ENCODE measurements at places on chromosomes 12 and 14.

- no peak for DNase-seq
These were observed 26.3 kb downstream of the SLC15A4 start for GRCh38 chr12:128797119-128798118.

DNA sequence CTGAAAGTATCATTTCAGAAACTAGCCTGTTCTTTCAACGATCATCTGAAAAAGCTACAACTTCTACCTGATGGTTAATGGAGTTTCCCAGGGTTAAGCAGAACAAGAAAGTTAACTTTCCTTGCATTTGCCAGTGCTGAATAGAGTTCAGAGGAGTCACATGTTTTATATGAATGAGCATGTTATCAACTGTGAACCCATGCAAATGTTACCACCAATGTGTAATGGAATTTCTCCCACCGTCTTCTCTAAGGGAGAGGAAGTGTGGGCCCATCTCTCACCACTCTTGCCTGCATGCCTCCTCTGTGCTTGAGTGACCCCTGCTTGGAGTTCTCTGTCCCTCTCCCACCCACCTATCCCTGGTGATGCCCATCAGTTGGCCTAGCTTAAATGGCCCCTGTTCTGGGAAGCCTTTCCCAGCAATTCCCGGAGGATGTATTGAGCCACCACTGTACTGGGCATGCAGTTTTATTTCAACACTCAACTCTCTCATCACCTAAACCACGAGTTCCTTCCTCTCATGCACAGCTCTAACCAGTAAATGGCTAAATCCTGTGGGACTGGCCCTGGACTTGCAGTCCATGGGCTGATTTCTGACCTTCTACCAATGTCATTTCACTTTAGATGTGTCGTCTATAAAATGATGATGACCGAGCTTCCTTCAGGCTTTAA, 159.8 kb downstream of the RPAP3 start:
- DNase-seq: no peak

- DNase-seq: no peak
These were observed 8.6 kb downstream of the NFATC4 start for GRCh38 chr14:24376448-24377070.

- DNase-seq: no peak
These were observed 220.2 kb upstream of the SLC16A7 start for GRCh38 chr12:59375633-59376032.

- no peak for DNase-seq
These were observed 10.7 kb downstream of the EIF2S1 start for GRCh38 chr14:67370830-67371229.

DNA sequence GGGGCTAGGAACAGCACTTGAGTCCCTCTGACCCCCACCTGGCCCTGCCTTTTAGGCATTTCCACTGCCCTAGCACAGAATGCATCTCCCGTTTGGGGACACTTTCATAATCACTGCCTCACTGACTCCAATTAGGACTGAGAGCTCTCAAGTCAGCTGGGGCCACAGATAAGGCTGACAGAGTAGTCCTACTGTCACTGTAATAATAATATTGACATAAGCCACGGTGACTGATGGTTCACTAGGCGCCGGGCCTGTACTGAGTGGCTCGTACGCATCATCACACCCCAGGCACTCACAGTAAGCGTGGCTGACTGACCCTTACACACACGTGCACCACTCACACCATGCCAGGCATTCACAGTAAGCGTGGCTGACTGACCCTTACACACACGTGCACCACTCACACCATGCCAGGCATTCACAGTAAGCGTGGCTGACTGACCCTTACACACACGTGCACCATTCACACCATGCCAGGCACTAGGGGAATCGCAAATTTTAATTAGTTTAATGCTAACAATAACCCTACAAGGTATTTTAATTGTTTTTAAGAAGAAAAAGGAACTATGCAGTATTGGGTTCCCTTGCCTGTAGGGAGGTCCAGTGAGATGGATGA, 87.7 kb downstream of the CHGA start:
- DNase-seq: no peak

- no peak for DNase-seq
These were observed at the start of gene ACRBP for GRCh38 chr12:6647083-6647604. Gene ACRBP (minus strand): TSS chr12:6647432. CDS start chr12:6647366, 66 bp downstream.

- peak; percentile 98 for DNase-seq
These were observed 52.3 kb downstream of the SOCS2 start for GRCh38 chr12:93624595-93625294.

DNA sequence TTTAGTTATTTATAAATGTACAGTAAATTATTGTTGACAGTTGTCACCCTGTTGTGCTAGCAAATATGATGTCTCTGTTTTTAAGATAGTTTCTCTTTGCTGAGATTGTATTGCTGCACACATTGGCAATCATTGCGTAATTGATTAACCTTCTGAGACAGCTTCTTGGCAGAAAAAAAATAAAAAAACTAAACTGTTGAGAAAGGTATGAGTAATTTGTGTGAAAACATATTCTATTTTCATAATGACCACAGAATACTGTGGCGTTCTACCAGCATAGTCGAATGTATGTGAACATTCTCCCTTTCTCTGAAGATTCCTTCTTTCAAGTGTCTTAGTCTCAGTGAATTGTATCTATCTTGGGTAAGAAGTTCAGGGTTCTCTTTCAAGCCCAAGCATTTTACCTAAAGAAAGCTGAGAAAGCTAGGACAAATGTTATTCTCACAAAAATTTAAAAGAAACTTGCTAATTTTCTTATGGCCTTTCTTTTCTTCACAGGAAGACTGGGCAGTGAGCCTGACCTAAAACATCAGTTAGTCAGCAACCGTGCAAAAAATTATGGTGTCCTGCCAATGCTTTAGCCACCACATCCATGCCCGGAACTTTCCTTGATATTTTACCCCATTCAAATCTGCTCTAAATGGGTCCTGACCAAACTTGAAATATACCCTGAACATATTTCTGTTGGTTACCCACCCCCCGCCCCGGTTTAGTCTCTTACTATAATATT, 69.0 kb upstream of the REP15 start:
- no peak for DNase-seq

DNA sequence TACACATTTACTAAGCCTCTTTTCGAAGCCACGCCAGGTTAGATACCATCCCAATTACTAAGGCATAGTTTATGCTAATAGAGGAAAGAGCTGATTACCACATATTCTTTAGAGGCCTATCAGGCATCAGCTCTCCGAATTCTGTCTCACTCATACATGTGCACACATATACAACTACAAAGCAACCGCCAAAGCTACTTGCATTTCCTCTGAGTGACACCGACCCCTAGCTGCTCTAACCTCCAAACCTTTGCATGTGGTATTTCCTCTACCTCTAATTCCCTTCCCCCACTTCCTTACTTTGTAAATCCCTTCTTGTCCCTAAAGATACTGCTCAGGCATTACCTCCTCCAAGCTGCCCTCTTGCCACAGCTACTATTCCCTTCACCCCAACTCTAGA, 107.2 kb downstream of the DUSP6 start:
- DNase-seq: no peak

DNA sequence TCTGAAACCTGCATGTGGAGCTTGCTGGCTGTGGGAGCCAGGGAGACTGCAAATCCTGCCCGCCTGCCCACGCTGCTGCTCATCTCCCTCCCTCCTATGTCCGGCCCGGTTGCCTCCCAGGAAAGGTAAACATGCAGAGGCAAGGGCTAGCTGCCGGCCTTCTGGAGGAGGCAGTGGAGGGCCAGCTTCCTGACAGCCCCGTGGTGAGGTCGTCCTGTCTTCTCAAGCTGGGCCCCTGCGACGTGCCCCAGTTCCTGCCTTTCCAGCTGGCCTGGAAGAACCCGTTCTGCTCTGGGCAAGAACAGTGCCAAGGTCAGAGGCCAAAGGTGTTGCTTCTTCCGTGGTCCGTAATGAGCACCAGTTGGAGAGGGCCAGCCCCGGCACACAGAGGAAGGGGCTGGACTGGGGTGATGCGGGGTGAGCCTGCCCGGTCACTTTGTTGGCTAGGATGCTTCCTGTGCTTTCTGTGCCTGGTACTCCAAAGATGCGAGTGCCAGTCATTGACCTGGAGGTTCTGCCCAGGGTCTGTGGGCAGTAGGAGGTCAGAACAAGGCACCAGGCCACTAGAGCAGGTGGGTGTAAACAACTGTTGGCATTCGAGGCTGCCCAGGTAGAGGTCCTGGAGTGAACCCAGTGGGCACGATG, 25.3 kb downstream of the TPCN1 start:
- DNase-seq: no peak

- no peak for DNase-seq
These were observed 197.0 kb downstream of the TMTC2 start for GRCh38 chr12:82883394-82884355.

- DNase-seq: no peak
These were observed 688 bp upstream of the NECAP1 start for GRCh38 chr12:8081251-8081920.

DNA sequence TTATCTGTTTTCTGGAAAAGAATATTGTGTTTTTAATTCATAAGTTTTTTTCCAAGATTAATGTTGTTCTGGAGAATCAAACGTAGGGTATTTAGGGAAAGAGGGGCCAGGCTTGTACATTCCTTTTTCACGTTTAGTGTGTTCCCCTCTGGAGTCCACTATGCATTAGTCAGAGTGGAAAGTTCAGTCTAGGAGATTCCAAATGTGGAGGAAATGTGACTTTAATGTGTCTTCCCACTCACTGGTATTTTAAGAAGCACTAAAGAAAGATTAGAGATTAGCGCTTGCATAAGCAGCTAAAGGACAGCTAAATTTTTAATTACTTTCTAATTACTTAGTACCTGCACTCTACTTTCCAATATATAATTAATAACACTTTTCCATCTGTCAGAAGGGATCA, 4.4 kb upstream of the PDE6H start:
- DNase-seq: no peak

- DNase-seq: no peak
These were observed 413.0 kb downstream of the CCDC91 start for GRCh38 chr12:28603239-28603638.

DNA sequence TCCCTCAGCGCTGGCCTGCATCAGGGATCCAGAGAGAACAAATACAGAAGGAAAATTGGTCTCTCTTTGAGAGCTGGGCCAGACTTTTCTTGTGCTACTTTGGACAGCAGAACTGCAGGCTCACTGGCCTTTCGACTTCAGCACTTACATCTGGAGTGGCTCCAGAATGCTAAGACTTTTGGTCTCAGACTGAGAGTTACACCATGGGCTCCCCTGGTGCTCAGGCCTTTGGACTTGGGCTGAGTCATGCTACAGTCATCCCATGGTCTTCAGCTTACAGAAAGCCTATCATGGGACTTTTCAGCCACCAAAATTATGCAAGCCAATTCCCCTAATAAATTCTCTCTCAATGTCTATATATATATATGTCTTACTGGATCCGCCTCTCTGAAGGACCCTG, 9.0 kb upstream of the CD163 start:
- DNase-seq: peak; percentile 27

- DNase-seq: no peak
These were observed 196.3 kb downstream of the PPM1H start for GRCh38 chr12:62738616-62739015.

GRCh38 chr12:4621511-4621910, 27.3 kb downstream of the AKAP3 start:
- no peak for DNase-seq

DNA sequence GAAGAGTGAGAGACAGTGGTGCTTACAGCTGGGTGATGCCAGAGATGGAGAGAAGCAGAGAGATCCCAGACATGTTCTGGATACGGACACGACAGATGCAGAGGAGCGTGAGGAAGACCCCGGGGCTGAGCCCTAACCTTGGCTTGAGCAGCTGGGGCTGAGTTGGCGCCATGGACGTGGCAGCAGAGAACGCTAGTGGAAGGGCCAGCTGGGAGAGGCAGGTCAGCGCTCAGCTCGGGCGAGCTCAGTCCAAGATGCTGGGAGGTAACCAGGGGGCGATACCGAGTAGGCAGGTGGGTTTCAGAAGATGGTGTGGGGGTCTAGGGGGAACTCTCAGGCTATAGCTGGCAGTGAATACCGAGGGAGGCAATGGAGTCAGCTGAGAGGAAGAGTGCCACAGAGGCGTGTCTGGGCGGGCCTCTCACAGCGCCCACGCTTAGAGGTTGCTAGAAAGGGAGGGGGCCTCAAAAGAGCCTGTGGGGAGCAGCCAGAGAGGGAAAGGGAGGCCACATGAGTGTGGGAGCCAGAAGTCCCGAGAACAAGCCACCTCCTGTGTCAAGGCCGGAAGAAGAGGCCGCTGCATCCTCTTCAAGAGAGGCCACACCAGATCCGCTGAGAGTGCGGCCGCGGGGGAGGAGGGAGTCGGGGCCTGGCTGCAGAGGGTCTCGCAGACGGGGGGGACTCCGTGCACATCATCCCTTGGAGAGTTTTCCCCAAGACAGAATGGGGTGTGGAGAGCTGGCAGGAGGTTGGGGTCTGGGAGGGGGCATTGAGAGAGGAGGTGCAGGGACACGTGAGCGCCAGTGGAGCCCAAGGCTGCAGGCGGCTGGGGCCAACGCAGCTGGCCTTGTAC, 57.0 kb upstream of the DIO3 start:
- DNase-seq: no peak

DNA sequence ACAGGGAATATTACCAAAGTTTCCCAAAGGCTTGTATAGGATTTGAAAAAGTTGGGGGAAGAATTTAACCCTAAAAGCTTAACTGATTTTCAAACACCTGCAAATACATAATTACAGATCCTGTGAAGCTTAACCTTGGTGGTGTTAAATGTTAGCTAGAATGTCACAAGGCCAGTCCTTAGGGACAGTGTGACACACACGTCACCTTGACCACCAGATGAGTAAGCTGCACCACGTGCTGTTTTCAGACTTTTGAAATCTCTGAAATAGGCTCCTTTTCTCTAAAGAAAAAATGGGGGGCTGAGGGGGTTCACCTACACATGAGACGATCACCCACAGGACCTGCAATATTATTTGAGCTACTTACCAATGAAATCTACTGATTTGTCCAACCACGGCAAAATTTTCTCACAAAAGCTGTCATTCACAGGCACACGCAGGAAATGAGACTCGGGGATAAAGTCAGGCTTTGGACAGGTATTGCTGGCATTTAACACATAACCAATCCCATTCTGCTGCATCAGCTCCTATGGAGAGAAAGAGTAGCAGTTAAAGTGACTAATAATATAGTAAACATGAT, 75.9 kb downstream of the DUSP16 start:
- DNase-seq: no peak

DNA sequence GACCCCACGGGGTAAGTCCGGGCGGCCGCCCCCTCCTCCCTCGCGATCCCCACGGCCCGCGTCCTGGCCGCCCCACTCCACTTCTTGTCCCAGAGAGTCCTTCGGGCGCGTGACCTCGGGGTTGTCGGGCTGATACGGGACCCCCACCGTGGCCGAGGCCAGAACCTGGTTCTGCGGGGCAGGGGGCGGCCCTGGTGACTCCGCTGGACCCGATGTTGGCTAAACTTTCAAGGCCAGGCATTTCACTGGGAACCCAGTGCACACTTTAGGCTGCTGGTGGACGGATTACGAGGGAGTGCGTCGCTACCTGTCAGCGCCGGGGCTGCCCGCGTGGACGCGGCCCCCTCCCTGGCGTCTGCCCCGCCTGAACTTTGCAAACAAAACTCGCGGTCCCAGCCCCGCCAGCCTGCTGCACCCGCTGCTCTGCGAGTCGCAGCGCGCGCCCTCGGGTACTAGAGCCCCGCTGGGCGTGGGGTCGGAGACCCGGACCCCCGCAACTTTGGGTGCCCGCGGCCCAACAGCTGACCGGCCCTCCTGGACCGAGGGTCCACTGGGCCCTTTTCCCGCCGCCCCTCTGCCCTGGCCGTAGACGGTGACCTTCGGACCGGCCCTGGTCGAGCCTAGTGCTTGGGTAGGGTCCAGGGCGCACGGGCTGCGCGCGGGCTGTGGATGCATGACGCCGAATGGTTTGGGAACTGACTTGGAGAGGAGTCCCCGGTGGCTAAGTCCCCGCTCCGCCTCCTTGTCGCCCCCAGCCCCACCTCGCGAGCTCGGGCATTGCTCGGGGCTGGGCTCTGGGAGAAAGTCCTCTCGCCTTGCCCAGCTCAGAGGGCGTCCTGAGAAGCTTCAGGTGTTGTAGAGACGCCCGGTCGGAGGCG, 624 bp downstream of the RIN3 start:
- DNase-seq: no peak

Data from SW 1271 (cell line).